RPMI7951 (cell line): ENCODE measurements at places on chromosomes 3 and 15. TPM values are rescaled to one million over a fixed set of nuclear protein-coding genes. Genes with fewer than 3 reads are reported as not detected.
A peak's percentile ranks its signal among the peaks of the same experiment; 100 is the strongest.

Gene LMLN
- total RNA-seq: 4.4 and 5.8 TPM in 2 replicates

Gene REC114
- not detected in 2 replicates for total RNA-seq

Gene CFAP100
- not detected in 2 replicates for total RNA-seq

Gene MNS1
- total RNA-seq: 9.6 and 9.7 TPM in 2 replicates

Gene ZBTB20
- 7.7 and 9.0 TPM in 2 replicates for total RNA-seq

Gene MYRIP
- not detected in 2 replicates for total RNA-seq

Gene RGMA
- not detected in 2 replicates for total RNA-seq

DNA sequence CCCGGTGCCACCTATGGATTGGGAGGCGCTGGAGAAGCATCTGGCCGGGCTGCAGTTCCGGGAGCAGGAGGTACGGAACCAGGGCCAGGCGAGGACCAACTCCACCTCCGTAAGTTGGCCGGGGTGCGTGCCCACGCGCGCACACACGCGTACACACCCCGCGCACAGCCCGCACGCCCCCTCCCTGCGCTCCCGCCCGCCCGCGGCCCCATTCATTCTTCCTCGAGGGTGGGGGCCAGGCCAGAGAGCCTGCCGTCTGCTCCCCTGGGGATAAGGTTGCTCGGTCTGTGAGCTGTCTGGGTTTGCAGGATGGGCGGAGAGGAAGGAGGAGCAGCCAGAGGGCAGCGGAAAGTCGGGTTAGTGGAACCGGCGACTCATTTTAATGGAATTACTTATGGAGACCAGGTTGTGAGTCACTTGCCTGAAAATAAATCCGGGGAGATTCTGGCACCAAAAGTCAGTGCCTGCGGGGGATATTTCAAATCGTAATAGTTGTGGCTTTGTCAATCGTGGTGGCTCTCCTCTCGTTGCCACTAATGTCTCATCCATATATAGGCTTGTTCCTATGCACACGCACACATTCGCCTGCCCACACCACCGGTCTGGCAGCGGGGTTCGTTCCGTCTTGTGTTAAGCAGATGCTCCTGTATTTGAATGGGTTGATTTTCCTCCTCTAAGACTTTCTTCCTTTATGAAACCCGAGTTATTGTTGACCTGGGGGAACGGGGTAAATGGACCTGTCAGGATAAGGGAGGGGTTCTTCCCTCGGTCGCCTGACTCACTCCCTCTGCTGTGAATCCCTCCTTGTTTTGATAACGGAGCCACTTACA lies 223.4 kb upstream of the IL12A start:
- peak; percentile 100 for DNase-seq

DNA sequence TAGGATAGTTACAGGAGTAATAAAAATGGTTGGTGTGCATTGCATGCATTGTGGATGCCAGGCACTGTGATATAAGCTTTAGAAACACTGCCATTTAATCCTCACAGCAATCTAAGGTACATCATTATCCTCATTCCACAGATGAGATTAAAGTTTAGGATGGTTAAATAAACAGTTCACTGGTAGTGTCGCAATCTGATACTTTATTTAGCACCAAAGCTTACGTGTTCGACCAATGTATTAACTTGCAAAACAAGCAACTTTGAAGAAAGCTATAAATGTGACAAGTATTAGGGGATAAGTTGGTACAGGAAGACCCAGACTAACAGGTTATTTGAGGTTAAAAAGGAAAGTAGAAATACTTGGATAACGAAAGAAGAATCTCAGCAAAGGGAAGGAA lies 150.5 kb upstream of the ZNF385D start:
- no peak for DNase-seq

- no peak for DNase-seq
Measured at GRCh38 chr3:108103040-108103751, 12.4 kb upstream of the CD47 start.

DNA sequence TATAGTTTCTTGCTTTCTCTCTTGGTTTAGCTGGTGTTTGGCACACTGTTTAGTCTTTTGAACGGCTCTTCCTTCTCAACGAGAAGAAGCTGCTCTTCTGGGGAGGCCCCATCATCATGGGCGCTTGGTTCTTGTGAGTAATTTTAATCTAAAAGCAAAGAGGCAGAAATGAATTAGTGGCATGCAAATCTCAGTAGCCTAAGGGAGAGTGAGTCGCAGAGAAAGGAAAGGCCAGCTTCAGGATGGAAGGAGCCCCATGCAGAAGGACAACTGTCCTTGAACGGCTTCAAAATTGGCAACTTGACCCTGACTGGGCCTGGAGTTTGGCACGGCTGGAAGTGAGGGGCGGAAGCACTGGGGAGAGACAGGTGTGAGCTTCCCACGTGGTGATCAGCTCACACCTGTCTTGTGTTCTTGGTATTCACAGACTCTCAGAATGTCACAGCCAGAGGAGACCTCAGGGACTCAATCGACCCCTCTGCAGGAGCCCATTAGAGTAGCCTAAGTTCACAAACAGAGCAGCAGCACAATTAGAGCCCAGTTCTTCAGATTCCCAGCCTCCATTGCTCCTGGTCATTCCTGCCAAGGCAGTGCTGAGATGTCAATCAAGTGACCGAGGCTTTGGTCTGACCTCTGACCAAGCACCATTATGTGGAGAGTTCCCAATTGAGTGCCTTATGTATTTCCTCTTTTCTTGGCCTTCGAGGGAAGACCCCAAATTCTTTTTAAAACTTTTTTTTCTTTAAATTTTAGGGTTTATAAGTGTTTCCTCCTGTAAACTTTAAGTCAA lies 41.3 kb upstream of the ETV5 start:
- DNase-seq: peak; percentile 19

GRCh38 chr3:99783011-99783573 lies 34.6 kb upstream of the CMSS1 start:
- peak; percentile 95 for DNase-seq

DNA sequence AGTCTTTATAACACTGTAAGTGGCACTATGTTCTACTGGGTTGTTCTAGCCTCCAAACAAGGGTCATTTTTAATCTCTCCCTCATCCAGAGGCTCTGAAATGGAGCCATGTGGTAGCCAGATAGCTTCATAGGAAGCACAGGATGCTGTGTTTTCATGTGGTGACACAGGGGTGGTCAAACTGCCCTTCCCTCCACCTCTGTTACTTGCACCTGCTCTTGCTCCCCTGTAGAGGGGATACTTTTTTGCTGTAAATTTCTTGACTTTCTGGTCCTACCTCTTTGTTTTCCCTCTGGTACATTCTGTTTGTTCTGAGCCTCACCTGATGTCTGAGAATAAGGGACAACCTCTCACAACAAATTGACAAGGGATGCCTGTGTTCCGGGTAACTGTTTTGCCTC lies 76.8 kb downstream of the EPHB1 start:
- DNase-seq: no peak

GRCh38 chr15:101613130-101614000 lies 38.8 kb downstream of the TM2D3 start:
- peak; percentile 73 for DNase-seq

DNA sequence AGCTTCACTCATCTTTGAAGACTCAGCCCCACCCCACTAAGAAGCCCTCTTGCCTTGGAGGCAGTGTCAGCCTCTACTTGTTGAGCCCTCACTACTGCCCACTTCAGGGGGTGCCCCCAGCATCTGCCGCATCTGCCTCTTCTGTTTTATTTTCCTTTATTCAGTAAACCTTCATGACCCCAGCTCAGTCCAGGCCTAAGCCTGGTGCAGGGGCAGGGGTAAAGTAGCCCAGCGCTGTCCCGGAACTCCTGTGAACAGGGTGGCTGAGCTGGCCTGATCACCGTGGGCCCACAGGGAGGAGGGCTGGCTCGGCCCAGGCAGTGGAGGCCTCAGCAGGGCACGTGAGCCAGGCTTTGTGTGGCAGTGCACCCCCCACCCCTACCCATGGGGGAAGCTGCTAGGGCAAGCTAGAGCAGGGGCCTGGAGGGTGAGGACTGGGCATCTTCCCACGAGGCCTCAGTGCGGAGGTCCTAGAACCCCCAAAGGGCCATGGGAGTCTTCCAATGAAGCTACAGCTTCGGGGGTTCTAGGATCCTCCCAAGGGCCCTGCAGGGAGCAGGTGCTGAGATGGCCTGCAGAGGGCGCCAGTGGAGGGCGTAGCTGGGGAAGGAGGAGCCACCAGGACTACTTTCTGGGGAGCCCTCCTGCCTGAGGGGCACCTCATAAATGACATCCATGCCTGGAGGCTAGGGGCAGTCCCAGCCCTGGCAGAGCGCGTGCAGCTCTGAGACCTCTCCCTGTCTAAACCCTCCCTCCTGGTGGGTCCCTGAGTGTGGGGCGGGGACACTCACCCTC lies 36.0 kb downstream of the TSPAN3 start:
- no peak for DNase-seq

GRCh38 chr3:72618739-72619138 lies 229.5 kb downstream of the SHQ1 start:
- DNase-seq: no peak

DNA sequence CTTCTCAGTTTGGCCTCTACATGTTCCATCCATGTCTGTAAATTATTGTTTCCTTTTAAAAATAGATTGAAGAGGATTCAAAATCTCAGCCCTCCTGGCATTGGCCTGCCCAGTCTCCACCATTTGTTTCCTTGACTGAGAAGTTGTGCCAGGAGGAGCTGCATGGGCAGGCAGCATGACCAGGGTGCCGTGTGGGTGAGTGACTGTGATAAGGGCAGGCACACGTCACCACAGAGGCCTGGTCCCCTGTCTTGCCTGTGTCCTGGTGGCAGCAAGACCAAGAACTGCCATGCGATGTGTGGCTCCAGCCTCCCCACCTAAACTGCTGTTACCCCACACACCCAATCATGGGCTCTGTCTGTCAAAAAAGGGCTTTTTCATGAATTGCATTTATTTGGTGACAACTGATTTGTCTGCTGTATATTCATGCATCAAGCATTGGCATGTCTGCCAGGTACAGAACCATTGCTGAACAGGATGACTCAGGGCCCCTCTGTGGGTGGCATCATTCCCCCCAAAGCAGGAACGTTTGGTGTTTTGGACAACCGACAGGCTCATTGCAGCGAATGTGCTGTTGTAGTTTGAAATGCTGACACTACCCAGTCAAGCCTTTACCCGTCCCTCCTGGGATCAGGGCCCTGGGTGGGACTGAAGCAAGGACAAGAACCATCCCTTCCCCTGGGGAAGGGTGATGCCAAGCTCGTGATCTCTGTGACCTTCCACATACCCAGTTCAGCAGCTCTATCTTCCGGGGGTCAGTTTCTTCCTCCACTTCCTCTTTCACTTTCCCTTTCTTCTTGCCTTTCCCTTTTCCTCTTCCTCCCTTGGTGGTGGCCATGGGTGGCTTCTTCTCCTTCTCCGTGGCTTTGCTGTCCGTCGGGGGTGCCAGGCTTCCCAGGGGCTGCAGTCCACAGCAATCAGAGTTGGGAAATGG lies 51.6 kb downstream of the TRPM1 start:
- no peak for DNase-seq

GRCh38 chr3:72227486-72228070 lies 442.6 kb upstream of the PROK2 start:
- peak; percentile 42 for DNase-seq

- peak; percentile 80 for DNase-seq
Measured at GRCh38 chr3:5016211-5017161, 37.2 kb downstream of the BHLHE40 start.

- DNase-seq: no peak
Measured at GRCh38 chr15:41980654-41981323, 8.4 kb upstream of the EHD4 start.

- peak; percentile 7 for DNase-seq
Measured at GRCh38 chr3:109648027-109648426, 310.7 kb upstream of the DPPA4 start.

DNA sequence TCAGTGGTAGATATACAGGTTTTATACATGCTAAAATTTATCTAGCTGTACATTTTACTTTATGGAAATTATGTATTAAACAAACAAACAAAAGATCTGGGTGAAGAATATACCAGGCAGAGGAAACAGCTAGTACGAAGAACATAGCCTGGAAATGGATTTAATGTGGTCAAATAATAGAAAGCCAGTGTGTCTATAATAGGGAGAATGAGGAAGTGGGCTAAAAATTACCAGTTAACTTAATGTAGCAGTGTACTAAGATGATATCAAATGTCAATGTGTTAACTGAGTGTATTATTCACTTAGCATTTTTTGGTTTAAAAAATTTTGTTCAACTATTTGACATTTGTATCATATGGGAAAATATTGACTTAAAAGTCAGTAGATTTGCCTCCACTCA lies 22.8 kb upstream of the SLC15A2 start:
- no peak for DNase-seq

DNA sequence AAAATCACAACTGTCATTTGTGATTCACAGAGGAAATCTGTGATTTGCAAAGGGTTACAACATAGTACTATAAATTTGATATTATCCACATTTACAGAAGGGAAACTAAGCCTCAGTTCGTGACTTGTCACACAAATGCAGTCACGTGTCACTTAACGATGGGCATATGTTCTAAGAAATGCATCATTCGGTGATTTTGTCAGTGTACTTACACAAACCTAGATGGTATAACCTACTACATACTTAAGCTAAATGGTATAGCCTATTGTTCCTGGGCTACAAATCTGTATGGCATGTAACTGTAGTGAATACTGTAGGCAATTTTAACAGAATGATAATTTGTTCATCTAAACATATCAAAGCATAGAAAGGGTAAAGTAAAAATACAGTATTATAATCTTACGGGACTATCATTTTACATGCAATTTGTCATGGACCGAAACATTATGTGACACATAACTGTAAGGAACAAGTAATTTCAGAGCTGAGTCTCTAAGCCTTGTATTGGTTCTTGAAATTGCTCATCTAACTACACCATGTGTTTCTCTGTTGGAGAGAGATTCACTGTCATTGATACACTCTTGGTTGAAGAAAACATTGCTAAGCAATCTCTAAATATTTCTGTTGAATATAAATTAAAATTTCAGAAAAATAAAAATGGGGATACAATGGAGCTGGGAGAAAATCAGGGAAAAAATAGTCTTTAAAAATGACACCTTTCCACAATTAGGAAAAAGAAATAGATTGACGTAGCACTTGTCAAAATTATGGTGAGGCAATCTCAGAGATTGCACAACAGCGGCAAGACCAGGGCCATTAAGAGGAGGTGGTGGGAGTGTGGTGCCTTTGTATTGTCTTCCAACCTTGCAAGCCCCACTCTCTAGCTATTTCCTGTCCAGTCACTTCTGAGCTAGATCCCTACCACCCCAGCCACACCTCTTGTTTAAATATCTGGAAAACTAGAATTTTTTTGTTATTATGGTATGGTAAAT lies 645.8 kb upstream of the TBL1XR1 start:
- no peak for DNase-seq

DNA sequence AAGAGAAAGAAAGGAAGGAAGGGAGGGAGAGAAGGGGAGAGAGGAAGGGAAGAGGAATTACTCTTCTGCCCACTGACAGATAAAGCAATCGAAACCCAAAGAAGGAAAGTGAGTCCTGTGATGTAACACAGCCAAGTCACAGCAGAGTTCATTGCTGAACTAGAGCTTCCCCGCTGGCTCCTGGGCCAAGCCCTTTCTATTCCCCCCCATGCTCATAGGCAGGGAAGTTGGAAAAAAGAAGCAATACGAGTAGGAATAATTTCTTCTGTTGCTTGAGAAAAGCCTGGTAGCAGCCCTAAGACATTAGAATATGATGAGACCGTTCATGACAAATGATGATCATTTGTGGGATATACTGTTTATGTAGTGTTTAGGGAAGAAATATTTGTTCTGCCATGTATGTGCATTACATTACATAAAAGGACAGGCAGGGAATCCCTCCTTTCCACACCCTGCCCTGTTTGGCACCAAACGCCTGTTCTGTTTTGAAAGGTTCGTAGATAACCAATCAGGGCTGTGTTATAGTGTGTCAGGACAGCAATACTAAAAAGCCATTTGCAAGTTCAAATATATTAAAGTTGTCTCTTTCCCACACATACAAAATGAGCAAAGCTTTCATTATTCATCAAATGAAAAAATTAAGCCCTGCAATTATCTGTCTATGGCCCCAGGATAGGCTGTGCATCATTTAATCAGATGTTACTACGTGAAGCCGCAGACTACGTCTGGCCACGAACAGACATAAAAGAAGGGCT lies 111.0 kb upstream of the TRPM1 start:
- no peak for DNase-seq
